ENCODE measurements at places on chromosomes 6 and 20. TPM values are rescaled to one million over a fixed set of nuclear protein-coding genes. Genes with fewer than 3 reads are reported as not detected.

The FOXA2 gene
- polyA plus RNA-seq, result 0.36 TPM

The KIF3B gene
- 25.4 TPM for polyA plus RNA-seq

The C6orf15 gene
- 0.08 TPM for polyA plus RNA-seq

DNA sequence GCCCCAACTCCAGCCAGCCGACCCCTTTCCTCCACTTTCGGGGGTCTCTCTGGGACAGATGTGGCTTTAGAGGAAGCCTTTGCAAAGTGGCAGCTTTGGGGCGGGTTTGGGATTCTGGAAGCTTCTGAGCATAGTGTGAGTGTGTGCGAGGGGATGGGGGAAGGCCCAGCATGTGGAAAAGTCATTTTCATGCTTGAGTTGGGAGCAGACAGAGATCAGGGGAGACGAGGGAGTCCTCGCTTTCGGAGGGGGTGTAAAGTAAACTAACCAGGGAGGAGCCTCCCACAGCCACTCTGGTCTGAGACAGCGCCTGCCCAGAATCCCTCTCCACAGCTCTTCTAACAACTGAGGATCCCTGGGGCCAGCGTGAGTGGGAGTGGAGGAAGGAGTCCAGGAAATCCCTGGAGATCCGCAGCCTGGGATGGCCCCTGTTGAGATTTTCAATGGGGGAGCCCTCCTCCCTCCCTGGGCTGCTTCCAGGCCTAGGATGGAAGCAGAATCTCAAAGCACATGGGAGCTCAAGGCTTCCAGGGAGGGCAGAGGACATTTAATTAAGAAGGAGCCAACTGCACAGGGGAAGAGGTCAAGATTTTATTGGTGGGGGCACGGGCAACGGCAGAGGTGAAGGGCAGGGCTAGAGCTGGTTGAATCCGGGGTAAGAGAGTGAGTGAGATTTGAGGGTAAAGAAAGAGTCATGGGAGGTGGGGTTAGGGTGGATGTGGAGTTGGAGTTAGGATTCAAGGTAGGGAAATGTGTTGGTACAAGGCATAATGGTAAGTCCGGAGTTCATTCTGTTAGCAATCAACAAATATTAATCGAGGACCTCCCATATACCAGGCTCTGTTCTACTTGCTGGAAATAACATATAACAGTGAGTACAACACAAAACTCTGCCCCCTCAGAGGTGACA lies 102.3 kb upstream of the FOXP4 start:
- DNase-seq, result no peak

GRCh38 chr20:59413326-59413865 lies 113.0 kb downstream of the EDN3 start:
- no peak for DNase-seq

DNA sequence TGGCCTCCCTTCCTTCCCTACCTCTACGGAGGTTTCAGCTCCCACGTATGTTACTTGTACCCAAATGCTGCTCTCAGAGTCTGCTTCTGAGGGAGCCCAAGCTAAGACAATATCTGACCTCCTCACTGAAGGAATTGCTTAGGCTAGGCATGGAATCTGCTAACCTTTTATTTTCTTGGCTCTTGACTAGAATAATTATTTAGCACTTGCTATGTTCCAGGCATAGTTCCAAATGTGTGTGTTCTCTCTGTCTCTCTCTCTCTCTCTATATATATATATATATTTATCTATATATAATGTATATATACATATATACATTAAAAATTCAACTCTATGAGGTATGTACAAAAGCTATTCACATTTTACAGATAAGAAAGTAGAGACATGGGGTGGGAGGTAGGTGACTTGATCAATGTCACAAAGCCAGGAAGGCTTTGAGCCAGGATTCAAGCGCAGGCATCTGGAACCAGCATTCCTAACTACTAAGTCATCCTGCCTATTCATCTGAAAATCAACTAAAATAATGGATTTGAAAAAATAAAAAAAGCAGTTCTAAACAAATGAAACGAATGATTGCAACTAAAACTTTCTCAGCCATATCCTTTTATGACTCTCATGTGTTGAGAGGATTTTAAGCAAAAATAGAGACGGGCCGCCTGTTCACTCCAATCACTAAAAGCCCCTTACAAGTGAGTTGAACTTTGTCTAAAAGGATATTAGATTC lies 189.7 kb upstream of the JAG1 start:
- DNase-seq, result no peak

DNA sequence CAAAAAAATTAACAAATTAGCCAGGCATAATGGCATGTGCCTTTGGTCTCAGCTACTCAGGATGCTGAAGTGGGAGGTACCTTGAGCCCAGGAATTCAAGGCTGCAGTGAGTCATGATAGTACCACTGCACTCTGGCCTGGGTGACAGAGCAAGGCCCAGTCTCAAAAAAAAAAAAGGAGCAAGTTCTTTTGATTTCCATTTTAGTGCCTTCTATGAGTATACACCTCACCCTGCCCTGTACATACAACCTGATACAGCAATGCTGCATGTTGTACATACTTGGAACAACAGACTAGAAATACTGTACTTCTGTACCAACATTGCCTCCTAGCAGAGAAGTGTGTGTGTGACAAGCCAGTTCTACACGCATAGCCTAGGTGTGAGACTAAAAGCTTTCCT lies 97.3 kb upstream of the CARMIL1 start:
- DNase-seq, result no peak

GRCh38 chr6:70549327-70549726 lies 17.4 kb upstream of the SDHAF4 start:
- no peak for DNase-seq

GRCh38 chr6:87806099-87806498 lies 104.1 kb upstream of the AKIRIN2 start:
- DNase-seq, result no peak

DNA sequence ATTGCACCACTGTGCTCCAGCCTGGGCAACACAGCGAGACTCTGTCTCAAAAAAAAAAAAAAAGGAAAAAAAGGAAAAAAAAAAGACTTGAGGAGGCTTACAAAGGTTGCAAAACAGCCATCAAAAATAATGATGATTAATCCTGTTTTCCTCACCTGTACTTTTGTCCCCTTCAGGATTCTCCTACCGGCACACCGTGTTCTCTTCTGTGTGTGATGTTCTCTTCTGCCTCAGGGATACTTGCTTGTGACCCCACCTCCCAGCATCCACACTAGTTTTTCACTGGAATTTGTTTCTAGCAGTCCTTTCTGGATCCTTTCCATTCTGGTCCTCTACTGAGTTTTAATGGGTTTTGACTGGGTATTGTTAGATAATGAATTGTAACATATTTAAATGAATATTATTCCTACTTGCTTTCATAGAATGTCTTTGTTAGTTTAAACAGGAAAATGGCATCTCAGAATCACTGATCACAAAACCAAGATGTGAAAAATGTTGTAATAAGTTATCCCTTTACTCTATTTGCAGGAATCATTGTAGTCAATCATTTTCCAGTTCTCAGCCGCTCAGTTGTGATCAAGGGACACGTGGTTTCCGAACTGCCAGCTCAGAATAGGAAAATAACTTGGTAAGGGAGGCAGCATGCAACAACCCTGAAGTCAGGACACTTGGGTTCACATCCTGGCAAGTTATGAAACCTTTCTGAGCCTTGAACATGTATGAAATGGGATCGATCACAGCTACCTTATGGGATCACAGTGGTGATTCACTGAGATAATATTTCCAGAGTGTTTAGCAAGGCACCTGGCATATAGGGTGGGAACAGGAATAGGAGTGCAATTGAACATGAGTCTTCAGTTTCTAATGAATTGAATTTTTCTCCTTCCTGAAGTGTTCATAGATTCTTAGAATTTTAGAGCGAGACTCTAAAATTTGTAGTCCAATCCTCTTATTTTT lies 8.5 kb downstream of the C6orf89 start:
- no peak for DNase-seq

DNA sequence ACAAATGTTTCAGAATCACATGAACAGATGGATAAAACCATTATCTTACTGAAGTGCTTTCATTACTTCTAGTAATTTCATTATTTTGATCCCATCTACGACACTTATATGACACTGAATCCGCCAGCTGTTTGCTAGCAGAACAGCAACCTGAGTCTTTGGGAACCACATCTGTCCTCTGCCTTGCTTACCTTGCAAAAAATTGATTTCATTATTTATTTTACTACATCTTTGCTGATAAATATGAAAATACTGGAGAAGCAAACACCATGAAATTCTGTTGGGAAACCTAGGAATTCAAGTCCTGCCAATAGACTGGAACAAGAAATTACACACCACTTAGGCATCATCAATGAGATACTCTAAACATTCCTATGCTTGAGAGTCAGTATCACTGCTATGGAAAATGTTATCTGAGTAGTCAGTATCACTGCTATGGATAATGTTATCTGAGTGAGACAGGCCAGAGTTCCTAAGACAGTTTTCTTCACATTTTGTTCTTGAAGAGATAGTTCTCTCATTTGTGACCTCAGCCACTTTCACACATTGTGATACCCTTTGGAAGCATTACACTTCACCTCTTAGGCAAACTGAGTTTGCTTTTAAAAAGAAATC lies 91.9 kb downstream of the PDE10A start:
- DNase-seq, result no peak

GRCh38 chr6:88586371-88587149 lies 376.9 kb downstream of the RNGTT start:
- DNase-seq, result no peak

DNA sequence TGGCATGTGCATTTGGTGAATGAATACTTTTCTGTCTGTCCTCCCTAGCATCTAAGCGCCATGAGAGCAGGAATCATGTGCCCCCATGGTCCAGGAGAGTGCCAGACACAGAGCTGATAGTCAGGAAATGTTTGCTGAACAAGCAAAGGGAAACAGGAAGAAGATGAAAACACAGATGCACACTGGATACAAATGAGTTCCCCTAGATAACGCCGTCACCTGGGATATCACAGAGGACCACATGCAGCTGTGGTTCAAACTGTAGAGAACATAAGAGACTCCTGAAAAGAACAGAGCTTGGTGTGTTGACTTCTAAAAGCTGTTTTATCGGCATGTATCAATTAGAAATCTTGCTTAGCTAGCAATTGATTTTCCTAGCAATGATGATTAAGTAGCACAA lies 293.7 kb downstream of the BTBD3 start:
- DNase-seq, result no peak
